ENCODE measurements at places on chromosomes 12 and 14. TPM values are rescaled to one million over a fixed set of nuclear protein-coding genes. Genes with fewer than 3 reads are reported as not detected.

The PDE3A gene
- total RNA-seq, result under 0.01 TPM

The CLEC6A gene
- total RNA-seq, result not detected

The AHNAK2 gene
- 3.7 TPM for total RNA-seq

The CCDC177 gene
- not detected for total RNA-seq

The BEGAIN gene
- not detected for total RNA-seq

The TM9SF1 gene
- total RNA-seq, result 52.5 TPM

All from RPMI7951 (cell line).